NCI-H526 (cell line): ENCODE measurements at places on chromosomes 13 and 19.

DNA sequence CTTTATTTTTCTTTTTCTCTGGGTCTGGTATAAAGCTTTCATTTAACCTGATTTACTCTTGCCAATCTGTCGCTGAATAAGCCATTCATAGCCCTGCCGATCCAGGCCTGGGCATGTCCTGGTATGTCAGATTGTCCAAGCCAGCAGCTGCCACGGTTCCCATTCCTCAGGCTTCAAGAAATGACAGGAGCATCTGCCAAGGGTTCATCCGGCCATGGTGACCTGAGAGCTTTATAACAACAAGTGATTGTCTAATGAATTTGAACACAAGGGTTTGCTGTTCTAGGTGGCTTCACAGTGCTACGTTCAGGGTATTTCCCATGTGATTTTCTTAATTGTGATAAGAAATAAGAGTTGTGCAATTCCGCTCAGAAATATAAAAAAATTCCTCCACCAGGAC is 20.0 kb downstream of the PNMA8A start:
- no peak for DNase-seq

- no peak for DNase-seq
These were observed 10.3 kb downstream of the CEBPG start for GRCh38 chr19:33383720-33384292.

DNA sequence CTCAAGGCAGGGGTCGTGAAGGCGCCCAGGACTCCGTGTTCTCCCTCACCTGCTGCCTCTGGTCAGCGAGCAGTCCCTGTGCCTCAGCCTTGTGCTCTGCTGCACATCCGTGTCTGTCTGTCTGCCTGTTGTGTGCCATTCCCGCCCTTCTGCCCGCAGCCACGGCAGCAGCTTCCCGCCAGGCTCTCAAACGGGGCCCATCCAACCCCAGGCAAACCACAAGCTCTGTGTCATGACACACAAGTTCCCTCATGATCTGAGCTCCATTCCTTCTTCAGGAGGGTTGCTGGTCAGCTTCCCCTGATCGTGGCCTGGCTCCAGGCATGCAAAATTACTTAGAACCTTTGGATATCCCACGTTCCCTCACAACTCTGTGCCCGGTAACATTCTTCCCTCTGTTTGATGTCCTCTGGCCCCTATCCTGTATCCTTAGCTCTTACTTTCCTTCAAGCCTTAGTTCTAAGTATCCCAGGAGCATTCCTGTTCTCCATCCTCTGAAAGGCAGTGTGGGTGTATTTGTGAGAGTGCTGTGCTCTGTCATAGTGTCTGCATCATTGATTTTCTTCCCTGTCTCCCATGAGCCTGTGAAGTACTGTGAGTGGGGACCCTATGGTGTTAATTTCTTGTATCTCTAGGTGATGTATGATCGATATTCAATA is 3.2 kb downstream of the GPR183 start:
- no peak for DNase-seq

- no peak for DNase-seq
These were observed 3.4 kb upstream of the RPS11 start for GRCh38 chr19:49492573-49493405.

DNA sequence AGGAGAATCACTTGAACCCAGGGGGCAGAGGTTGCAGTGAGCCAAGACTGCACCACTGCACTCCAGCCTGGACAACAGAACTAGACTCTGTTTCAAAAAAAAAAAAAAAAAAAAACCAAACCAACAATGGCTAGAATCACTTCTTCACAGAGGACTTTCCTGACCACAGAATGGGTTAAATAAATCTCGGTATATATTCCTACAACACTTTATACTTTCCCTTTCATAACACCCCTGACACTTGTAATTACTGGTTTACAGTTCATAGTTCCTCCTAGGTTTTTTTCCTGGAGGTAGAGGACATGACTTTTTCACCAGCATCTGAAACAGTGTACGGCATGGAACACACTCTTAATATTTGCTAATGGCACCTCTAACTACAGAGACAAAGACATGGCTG is 31.4 kb downstream of the ZDHHC20 start:
- DNase-seq: no peak

GRCh38 chr19:5578097-5578846 is 10.5 kb upstream of the TINCR start:
- no peak for DNase-seq

DNA sequence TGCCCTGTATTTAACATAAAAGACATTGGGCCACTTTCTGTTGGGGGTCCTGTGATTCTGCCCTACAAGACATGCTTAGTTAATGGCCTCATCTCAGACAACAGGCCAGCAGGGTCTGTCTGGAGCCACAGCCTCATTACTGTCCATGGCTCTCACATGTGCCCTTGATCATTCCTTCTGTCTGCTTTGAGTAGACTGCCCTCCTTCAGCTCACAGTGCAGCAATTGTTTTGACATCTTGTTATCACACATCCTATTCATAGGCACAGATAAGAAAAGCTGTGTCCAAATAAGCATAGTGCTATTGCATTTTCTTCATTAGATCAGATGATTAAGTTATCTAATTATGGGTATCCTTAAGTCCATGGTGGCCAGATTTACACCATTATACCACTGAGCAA is 127.9 kb downstream of the KCTD12 start:
- no peak for DNase-seq

DNA sequence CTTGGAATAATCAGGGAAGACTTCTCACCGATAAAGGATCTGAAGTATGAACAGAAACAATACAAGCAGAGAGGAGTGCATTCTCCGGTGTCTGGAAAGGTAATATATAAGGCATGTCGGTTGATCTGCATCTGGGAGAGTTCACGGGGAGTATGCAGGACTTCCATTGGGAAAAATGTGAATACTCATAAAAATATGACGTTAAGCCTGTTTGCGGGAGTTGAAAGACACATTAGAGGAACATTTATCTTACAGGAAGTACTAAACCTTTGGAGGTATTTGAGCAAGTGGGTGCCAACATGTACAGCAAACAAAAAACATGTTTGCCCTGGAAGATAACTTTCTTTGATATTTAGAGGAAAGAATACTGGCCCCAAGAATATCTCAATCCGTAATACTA is 286.8 kb downstream of the SLITRK6 start:
- no peak for DNase-seq

- no peak for DNase-seq
These were observed 888 bp downstream of the GPR18 start for GRCh38 chr13:99257291-99257690.

- DNase-seq: no peak
These were observed 186.9 kb upstream of the STARD13 start for GRCh38 chr13:33472446-33472845.

- no peak for DNase-seq
These were observed 13.3 kb upstream of the ARGLU1 start for GRCh38 chr13:106581225-106581624.

- peak; percentile 47 for DNase-seq
These were observed 24.1 kb upstream of the CASP14 start for GRCh38 chr19:15025217-15025616.

DNA sequence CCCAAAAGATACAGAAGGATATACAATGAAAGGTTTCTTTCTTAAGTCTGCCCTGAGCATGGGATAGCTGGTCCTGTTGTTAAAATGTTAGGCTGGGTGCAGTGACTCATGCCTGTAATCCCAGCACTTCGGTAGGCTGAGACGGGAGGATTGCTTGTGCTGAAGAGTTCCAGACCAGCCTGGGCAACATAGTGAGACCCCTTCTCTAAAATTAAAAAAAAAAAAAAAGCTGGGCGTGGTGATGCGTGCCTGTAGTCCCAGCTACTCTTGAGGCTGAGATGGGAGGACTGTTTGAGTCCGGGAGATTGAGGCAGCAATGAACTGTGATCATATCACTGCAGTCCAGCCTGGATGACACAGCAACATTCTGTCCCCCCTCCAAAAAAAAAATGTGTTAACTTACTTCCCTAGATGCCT is 52.5 kb upstream of the SHKBP1 start:
- DNase-seq: no peak

DNA sequence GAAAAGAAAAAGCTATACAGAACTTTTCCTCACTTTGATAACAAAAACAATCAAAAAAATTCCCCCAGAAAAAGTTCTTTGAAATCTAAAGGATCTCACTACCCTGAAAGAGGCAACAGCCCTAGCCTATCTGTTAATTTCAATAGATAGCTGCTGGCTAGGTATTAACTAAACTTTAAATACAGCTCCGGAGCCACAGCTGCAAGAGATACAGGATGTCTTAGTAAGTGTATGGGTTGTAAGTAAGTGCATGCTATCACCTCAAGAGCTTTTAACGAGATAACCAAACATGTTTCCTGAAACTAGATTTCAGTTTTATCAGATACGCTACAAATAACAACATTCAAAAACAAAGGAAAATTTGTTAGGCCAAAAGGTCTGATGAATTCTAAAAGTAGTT is 148.4 kb downstream of the KLF12 start:
- DNase-seq: no peak

DNA sequence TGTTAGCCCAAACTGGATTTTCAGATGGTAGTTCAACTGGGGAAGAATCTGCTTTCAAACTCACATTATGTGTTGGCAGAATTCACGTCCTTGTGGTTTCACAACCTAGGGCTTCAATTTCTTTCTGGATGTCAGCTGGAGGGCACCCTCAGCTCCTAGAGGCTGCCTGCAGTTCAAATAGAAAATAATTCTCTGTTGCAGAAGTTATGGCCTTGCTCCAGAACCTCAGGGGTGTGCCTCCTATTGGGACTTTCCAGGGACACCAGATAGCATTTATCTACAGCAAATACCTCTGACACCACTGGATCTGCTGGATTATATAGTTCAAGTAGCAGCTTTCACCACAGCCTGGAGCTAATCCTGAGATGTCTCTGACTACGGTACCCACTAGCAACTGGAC is 11.8 kb upstream of the RB1 start:
- DNase-seq: no peak

- DNase-seq: peak; percentile 65
These were observed 58.3 kb upstream of the CLDN10 start for GRCh38 chr13:95494082-95494681.

- DNase-seq: peak; percentile 54
These were observed 48.6 kb upstream of the GTF3A start for GRCh38 chr13:27375686-27376326.

DNA sequence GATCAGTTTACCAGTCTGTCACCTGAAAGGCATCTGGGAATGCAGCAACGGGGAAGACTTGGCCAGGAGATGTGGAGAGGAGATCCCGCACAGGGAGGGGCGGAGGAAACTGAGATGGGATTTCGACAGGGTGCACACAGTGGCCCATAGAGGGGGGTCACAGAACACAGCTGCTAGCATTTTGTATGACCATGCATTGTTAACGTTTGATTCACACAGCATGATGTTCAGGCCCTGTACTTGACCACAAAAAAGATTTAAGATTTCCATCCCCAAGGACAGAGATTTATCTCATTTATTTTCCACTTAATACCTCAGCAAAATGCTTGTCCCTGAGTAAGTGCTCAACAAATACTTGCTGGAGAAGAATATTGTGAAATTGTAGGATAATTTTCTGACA is 63.2 kb downstream of the RAB20 start:
- no peak for DNase-seq

DNA sequence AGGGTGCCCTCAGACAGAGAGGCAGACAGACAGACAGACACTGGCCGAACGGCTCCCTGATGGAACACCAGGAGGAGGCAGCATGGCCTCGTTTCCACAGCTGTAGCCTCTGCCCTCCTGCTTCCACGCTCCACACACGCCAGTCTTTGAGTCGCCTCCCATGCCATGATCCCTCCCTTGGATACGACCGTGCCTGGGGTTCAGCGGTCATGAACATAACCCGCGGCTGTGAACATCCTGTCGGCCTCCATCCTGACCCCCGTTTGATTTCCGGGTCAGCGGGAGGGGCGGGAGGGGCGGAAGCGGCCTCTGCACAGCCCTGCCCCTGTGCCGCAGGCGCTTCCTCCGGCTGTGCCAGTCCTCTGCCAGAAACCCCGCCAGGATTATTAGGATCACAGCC is 23.4 kb downstream of the GP6 start:
- no peak for DNase-seq

- DNase-seq: no peak
These were observed 85.6 kb downstream of the COL4A2 start for GRCh38 chr13:110392510-110393240.

GRCh38 chr19:33953023-33953422 is 156.4 kb downstream of the KCTD15 start:
- DNase-seq: no peak

DNA sequence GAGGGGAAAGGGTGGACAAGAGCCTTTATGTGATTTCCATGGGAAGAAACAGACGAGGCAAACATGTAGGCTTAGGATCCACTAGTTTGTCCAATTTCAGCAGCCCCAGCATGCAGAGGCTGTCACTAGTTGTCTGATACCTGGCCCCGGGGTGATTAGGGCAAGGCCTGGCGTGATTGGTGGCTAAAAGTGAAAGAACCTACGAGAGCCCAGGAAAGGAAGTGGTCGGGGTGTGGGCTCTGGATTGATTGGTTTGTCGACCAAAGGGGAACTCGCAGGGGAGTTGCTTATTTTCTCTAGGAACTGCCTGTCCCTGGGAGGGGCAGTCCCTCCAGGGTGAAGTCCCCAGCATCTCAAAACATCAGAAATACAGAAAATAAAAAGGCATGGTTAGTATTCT is 64.2 kb upstream of the UQCRFS1 start:
- no peak for DNase-seq

DNA sequence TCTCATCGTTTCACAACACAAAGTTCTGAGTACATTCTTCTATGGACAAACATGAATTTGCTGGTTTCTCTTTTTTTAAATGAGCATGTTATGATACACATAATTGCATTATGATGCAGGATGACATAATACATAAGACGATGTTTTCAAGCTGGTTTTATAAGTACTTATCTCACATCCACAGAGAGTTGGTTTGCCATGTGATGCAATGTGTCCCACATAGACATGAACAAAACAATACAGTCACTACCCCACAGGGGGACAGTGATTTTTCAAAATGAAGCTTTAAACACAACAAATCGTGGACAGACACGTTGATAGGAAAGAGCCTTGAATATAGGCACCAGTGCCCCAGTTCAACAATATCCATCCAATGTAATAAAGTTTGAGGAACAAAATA is 447.1 kb downstream of the KLF12 start:
- DNase-seq: no peak

DNA sequence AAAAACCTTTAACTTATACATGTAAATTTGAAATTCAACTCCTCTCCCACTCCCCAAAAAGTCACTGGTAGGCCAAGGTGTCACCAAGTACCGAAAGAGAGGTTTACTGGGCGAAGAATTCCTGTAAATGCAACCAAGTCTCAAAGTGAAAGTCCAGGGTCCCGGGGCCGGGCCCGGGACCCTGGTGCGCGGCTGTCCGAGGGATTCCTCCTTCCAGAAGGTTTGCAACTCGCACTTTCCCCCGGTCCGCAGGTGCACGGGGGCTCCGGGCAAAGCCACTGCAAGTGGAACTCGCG is 1.1 kb downstream of the STK24 start:
- DNase-seq: no peak

- no peak for DNase-seq
These were observed 20.8 kb downstream of the RANBP3 start for GRCh38 chr19:5957170-5957569.

DNA sequence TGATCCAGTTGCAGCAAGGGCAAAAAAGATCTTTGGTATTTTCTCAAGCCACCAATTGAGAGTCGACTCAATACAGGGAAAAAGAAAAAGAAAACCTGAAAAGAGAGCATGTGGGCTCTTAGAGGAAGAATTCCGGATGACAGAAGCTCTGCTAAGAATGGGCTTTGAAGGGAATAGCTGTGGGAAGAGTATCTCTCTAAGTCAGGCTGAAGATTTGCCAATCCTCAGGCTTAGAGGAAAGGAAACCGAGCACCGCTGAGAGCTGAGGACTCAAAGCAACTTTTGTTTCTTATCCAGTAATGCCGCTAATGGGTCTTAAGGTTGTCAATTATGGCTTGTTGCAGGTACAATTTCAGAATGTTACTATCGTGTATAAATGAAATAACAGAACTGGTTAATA is 166.4 kb downstream of the EFNB2 start:
- DNase-seq: no peak

- no peak for DNase-seq
These were observed at the start of gene OR7C2 for GRCh38 chr19:14941189-14941588. OR7C2 (plus strand) TSS chr19:14941489; CDS start chr19:14941489, 0 bp downstream.
